ENCODE measurements at places on chromosomes 2 and 18. TPM values are rescaled to one million over a fixed set of nuclear protein-coding genes. Genes with fewer than 3 reads are reported as not detected.
A peak's percentile ranks its signal among the peaks of the same experiment; 100 is the strongest.

The MAP3K19 gene
- total RNA-seq: not detected

GRCh38 chr2:238082827-238083226 lies 17.3 kb upstream of the ESPNL start:
- DNase-seq: no peak

- no peak for DNase-seq
Observed at GRCh38 chr18:49608366-49609255, 46.8 kb downstream of the LIPG start.

DNA sequence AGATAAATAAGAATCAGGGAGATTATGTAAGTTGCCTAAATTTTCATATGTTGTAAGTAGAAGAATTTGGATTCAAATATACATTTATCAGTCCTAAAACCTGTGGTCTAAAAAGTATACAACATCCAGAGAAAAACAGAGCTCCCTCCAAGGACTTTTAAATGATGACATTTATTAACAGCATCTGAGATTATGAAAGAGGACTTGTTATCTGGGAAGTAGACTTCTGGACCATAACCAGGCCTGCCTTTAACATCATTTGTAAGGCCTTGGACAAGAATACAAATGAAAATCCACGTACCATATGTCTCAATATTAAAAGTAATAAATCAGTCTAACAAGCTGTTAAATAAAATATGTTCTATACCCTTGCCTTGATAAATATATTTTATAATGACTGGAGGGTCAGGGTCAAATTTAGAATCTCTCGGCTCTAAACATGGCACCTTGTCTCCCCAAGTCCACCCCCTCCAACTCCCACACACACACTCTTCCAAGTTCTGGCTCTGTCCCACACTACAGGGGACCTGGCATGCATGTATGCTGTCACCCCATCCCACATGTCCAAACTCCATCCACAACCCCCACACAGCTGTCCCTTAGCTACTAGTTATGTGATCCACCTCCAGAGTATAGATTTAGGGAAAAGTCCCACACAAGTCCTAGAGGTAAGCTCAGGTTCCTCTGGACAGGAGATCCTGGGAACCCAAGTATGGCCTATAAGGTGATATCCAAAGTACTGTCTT lies 382.6 kb downstream of the CDH2 start:
- no peak for DNase-seq

DNA sequence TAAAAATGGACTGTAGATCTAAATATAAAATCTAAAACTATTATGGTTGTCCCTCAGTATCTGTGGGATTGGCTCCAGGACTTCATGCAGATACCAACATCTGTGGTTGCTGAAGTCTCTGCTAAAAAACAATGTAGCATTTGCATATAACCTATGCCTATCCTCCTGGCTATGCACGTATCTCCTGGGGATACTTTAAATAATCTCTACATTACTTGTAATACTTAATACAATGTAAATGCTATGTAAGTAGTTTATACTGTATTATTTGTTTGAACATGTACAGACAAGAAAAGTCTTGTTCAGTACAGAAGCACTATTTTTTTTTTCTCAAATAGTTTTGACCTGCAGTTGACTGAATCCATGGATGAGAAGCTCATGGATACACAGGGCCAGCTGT lies 134.9 kb downstream of the ZAP70 start:
- no peak for DNase-seq

- DNase-seq: no peak
Observed at GRCh38 chr2:157439824-157440186, 4.1 kb downstream of the CYTIP start.

- DNase-seq: peak; percentile 51
Observed at GRCh38 chr2:3536682-3537632, 17.6 kb upstream of the ADI1 start.

The E2F6 gene
- total RNA-seq: 22.1 TPM

DNA sequence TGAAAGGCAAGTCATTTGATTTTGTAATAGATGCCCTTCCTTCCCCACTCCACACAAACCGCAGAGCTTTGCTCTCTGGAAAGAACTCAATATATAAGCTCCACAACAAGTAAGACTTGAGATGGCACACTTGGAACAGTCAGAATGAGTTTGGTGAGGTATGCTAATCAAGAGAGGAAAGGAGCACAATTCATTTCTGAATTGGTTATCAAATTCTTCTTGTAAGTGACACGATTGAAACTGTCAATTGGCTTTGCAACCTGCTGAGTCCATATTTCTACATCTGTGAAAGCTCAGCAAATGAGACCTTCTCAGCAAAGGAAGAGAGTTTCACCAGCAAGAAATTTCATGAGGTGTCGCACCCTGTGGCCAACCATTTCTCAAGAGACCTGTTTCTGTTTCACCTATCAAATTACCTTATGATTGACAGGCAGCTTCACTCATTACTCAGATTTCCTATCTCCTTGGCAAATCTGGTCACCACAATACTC lies 19.1 kb downstream of the CTLA4 start:
- no peak for DNase-seq

- no peak for DNase-seq
Observed at GRCh38 chr18:23824669-23825068, 135.4 kb downstream of the LAMA3 start.

The SPDYA gene
- 0.81 TPM for total RNA-seq

The RNF152 gene
- 16.9 TPM for total RNA-seq

The DNMT3A gene
- 175 TPM for total RNA-seq

All from glutamatergic neuron (in vitro differentiated cells).